ENCODE measurements at places on chromosomes 1 and 21. TPM values are rescaled to one million over a fixed set of nuclear protein-coding genes. Genes with fewer than 3 reads are reported as not detected.

Gene GBP4
- total RNA-seq, result 10.1 TPM

Gene PRDM16
- total RNA-seq, result 80.7 TPM

- DNase-seq, result no peak
Observed at GRCh38 chr1:202004711-202005110, 5.7 kb upstream of the ELF3 start.

GRCh38 chr1:65939636-65940035 is 146.9 kb downstream of the PDE4B start:
- peak; percentile 48 for DNase-seq

GRCh38 chr1:245235156-245235555 is 80.4 kb downstream of the KIF26B start:
- DNase-seq, result no peak

GRCh38 chr1:229989591-229990248 is 77.3 kb upstream of the GALNT2 start:
- DNase-seq, result no peak

DNA sequence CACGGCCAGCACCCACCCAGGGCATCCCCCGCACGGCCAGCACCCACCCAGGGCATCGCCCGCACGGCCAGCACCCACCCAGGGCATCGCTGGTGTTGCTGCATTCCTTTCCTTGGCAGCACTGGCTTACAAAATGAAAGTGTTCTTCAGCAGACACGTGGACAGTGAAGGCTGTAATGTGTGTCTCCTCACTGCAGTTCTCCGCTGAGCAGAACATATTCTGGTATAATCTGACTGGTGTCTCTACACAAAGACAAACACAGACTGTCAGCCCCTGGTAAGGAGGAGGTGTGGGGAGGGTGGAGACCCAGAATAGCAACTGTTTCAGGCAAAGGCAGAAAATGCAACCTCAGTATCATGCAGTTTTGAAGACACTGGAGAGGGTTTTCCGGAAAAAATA is 7.3 kb downstream of the LYPD8 start:
- no peak for DNase-seq

DNA sequence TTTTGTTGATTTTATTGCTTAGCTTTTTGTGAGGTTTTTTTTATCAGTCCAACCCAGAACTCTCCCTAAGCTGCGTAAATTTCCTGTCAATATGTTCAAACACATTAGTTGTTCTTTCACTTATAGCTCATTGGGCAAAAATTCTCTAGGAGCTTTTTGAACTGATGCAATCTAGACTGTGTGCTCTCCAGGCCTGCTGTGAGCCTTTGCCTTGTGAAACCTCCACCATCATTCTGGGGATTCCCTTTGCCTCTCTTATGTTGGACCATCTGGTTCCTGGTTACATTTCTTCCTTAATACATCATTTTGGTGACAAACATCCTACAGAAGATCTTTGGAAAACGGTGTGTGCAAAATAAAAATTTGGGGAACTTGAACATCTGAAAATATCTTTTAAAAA is 247.2 kb downstream of the LRRC7 start:
- DNase-seq, result no peak

DNA sequence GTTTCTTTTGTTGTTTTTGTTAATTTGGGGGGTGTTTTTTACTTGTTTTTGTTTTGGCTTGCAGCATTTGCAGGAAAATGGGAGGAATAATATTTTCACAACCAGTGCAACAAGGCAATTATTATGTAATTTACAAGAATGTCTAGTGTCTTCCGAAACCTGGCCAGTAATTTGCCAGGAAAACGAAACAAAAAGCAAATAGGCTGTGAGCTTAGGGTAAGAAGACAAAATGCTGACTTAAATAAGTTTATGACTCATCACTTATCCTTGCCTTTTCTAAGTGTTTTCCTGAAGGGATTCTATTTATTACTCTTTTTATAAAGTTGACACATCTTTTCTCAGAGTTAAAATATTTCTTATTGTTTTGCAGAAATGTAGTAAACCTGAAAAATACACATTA is 49.8 kb downstream of the KCNT2 start:
- no peak for DNase-seq

DNA sequence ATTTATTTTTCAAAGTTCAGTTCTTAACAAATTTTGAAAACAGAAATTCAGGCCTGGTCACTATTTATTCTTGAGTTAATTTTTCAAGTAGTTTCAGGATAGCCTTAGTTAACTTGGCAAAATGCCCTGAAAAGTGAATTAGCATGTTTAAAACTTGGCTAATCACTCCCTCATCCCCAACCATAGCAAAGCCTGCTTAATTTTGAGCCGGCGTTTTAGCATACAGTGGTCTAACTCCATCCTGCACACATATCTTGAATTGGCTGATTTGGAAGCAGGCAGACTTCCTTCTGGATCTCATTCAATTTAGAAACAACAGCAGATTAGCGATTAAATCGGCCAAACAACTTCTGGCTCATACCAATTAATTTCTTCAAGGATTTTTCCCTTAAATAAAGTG is 439.2 kb downstream of the PTBP2 start:
- DNase-seq, result no peak

- DNase-seq, result no peak
Observed at GRCh38 chr21:33229099-33229783, 497 bp upstream of the IFNAR2 start.

Data from aorta (tissue), 5 donors.